ENCODE measurements at places on chromosomes 11 and 22.

- DNase-seq: no peak
Measured at GRCh38 chr11:74466916-74467885, at the start of gene KCNE3. Gene KCNE3, minus strand, starts transcription at chr11:74467549. Its CDS starts 9,986 bp downstream, at chr11:74457563.

GRCh38 chr11:11972730-11973341, 35.6 kb downstream of the DKK3 start:
- DNase-seq: no peak

DNA sequence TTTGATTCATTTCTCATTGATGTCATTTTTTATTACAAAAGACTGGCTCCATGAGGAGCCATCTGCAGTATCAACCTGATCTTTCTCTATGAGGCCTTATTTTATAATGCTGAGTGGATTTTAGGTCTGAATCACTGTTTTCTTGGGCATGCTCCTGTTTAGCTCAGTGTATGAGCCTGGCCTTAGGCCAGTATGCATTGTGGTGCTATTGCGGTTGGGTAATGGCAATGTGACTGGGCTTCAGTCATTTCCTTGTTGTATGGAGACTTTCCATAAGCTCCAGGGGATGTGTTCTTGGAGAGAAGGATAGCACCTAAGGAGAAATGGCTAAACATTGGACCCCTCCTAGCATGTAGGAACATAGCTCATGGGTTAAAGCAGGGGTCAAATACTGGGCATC, 293.2 kb downstream of the NELL1 start:
- DNase-seq: no peak

DNA sequence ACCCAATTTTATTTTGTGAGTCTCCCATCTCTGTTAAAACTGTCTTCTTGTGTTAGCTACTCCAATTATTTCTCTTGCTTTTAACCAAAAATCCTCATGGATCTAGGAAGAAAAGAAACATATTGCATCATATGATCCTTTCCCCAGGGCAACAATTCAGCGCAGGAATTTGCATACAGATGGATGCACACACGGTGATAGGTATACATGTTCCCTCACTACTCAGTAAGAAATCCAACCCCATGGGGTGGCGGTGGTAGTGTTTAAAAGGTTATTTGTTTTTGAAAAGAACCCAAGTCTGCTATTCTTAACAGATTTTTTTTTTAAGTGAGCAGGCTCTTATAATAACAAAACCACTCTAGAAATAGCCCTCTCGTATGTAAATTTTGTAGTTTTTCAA, 4.2 kb upstream of the SYN3 start:
- no peak for DNase-seq

- DNase-seq: no peak
Measured at GRCh38 chr22:50018608-50019285, 6.2 kb upstream of the IL17REL start.

- DNase-seq: no peak
Measured at GRCh38 chr11:132466983-132467382, 1065.3 kb downstream of the OPCML start.

GRCh38 chr11:128772814-128773213, 78.9 kb downstream of the FLI1 start:
- DNase-seq: peak; percentile 56
